ENCODE measurements at places on chromosomes 16 and 17.

- DNase-seq: no peak
Measured at GRCh38 chr17:29115961-29116803, 64.0 kb downstream of the MYO18A start.

GRCh38 chr16:57027067-57027466, 37.7 kb downstream of the NLRC5 start:
- no peak for DNase-seq

DNA sequence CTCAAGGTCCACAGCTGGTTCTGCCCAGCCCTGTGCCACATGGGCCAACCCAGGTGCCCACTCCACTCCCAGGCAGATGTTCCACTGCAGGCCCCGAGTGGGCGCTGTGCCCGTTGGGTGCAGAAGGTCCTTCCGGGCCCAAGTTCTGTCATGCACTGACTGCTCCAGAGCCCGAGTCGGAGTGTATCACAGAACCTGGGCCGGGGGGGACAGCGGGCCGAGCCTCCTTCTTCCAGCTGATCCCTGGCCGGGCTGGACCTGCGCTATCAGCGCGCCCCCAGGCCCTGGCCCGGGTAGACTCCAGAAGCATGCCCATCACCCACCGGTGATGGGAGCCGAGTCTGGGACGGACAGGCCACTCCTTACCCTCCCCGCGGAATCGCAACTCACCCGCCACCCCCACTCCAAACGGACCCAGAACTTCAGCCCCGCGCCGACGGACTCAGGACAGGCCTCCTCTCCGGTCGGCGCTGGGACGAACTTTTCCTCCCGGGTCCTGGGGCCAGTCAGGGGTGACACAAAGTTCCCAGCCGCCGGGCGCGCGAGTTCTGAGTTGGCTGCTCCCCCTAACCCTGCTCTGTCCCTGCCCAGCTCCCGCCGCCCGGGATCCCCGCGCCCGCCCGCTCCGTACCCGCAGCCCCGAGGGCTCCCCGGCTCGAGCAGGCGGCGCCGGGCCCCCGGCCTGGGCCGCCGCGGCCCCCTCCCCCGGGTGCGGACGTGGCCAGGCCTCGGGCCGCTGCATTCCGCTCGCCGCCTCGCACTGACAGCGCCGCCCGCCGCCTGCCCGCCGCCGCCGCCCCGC, at the start of gene COPZ2:
TSS of gene COPZ2 (minus strand) at position 762 of the 802 bp plus-strand sequence. CDS start at position 742, 20 bp downstream.
- no peak for DNase-seq

- no peak for DNase-seq
Measured at GRCh38 chr17:81365148-81365600, 30.1 kb upstream of the BAHCC1 start.

- no peak for DNase-seq
Measured at GRCh38 chr16:88758227-88758943, 26.6 kb downstream of the PIEZO1 start.

DNA sequence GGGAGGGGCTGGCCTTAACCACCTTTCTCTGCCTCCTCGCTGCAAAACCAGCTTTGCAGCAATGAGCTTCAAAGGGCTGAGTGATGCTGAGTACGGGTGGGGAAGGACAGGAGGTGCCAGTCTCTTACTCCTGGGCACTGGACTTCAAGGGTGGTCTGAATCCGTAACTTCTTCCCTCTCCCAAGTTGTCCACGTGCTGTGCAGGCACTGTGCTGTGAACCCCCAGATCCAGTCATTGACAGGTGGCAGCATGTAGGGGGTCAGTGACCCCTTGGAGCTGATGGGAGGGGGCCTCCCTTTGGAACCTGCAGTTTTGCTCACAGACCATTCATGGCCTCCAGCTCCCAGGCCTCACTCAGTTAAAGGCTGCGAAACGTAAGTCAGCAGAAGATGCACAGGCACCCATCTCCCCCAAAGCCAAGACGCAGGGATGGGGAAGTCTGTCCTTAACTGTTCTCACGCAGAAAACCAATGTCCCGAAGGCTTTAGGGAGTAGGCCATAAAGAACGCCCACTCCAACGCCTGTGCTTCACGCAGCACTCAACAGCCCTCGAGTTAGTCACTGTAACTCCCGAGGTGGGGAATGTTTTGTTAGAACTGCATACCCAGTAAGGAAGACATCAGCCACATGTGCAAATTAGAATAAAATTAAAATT, 7.9 kb downstream of the LITAFD start:
- no peak for DNase-seq

All from NCI-H1417 treated with DMSO at 0.1 percent for 48 hours (cell line).